NCI-H1105 treated with DMSO at 0.1 percent for 48 hours (cell line): ENCODE measurements at places on chromosomes 6 and 20.

- no peak for DNase-seq
These were observed 211.4 kb downstream of the FUT9 start for GRCh38 chr6:96227135-96227534.

DNA sequence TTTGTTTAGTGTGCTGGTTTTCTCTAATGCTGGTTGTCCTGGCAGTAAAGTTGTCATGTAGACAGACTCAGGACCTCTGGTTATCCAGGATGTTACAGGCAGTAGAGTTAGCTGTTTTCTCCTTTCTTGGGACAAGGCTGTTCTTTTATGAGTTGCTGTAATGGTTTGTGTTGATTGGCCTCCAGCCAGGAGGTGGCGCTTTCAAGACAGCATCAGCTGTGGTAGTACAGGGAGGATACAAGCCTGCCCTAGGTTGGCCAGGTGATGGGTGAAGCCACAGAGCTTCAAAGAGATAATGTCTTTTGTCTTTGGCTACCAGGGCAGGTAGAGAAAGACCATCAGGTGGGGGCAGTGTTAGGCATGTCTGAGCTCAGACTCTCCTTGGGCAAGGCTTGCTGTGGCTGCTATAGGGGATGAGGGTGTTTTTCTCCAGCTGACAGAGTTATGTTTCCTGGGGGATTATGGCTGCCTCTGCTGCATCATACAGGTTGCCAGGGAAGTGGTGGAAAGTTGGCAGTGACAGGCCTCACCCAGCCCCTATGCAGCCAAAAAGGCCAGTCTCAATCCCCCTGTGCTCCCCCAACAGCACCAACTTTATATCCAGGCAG lies 127.2 kb upstream of the TAB2 start:
- DNase-seq: no peak

DNA sequence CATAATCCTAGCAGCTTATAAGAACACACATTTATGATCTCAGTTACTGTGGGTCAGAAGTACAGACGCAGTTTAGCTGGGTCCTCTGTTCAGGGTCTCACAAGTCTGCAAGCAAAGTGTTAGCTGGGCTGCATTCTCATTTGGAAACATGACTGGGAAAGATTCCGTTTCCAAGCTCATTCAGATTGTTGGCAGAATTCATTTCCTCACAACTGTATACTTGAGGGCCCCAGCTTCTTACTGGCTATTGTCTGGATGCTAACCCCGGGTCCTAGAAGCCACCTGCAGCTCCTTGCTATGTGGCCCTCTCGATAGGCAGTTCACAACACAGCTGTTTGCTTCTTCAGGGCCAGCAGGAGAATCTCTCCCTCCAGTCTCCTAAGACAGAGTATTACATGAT lies 13.1 kb downstream of the TCP11 start:
- DNase-seq: no peak

DNA sequence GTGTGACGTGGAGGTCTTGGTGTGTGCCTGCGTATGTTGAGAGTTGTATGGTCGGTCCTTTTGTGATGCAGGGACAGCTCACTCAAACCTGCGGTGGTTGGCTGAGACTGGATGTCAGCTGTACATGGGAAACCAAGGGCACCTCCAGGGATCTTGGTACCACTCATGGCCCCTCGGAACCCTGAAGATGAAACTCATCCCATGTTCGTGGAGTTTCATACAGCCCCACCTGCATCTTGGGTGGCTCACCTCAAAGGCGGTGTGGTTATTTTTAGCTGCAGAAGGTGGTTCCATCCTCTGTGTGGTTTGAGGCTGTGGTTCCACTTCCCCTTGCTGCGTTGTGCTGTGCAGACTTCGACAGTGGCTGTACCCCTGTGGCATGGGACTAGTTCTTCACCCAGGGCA lies 52.6 kb upstream of the SLC22A1 start:
- DNase-seq: no peak

- no peak for DNase-seq
These were observed 305.3 kb downstream of the CLIC5 start for GRCh38 chr6:45710304-45710821.

- DNase-seq: no peak
These were observed 142.2 kb downstream of the MOXD1 start for GRCh38 chr6:132259070-132259469.

- DNase-seq: no peak
These were observed 71.1 kb downstream of the SLC24A3 start for GRCh38 chr20:19283490-19284025.

DNA sequence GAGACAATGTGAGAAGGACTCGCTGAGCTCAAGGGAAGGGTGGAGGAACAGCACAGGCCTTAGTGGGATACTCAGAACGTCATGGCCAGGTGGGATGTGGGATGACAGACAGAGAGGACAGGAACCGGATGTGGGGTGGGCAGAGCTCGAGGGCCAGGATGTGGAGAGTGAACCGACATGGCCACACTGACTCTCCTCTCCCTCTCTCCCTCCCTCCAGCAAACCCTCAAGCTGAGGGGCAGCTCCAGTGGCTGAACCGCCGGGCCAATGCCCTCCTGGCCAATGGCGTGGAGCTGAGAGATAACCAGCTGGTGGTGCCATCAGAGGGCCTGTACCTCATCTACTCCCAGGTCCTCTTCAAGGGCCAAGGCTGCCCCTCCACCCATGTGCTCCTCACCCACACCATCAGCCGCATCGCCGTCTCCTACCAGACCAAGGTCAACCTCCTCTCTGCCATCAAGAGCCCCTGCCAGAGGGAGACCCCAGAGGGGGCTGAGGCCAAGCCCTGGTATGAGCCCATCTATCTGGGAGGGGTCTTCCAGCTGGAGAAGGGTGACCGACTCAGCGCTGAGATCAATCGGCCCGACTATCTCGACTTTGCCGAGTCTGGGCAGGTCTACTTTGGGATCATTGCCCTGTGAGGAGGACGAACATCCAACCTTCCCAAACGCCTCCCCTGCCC lies 1.7 kb downstream of the TNF start:
- DNase-seq: no peak

DNA sequence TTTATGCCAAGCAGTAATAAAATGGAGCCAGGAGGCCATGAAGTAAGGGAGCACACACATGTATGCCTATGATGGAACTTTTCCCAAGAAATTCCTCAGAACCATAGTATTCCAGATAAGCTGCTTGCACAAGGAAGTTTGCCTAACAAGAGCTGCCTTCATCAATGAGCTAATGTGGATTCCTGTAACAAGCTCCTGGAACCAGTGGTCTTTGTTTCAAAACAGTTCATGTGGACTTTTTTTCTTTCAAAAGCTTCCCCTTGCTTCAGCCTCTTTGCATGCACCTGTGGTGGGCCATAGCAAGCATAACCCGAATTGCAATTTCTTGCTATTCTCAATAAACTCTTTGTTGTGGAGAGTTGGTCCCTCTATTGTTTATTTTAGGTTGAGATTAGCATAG lies 359.6 kb downstream of the UTRN start:
- no peak for DNase-seq

DNA sequence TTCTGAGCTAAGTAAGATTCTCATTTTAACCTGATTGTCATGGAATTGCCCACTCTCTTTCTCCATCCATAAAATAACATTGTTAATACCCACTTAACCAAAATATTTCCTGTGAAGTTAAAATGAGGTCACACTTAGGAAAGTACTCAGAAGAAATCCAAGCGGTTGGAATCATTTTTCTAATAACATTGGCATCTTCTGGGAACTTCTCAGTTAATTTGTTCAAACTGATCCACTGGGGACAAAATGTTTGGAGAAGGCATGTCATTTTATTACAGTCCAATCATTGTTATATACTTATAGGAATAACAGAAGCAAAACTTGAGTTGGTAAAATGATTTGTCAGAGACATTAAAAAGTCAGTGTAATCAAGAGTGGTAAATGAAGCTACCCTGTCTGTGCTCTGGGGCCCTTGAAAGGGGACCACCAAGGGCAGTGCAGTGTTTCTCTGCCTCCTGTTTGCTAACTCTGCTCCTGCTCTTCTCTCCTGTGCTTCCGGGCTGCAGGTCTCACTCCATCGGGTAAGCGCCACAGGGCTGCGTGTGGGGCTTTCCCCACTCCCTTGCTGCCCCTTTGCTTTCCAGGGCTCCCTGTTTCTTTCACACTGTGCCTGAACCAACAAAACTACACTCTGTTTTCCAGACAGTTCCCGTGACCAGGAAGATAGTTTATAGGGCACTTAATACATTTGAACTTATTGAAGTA lies 50.1 kb downstream of the HDDC2 start:
- DNase-seq: no peak

DNA sequence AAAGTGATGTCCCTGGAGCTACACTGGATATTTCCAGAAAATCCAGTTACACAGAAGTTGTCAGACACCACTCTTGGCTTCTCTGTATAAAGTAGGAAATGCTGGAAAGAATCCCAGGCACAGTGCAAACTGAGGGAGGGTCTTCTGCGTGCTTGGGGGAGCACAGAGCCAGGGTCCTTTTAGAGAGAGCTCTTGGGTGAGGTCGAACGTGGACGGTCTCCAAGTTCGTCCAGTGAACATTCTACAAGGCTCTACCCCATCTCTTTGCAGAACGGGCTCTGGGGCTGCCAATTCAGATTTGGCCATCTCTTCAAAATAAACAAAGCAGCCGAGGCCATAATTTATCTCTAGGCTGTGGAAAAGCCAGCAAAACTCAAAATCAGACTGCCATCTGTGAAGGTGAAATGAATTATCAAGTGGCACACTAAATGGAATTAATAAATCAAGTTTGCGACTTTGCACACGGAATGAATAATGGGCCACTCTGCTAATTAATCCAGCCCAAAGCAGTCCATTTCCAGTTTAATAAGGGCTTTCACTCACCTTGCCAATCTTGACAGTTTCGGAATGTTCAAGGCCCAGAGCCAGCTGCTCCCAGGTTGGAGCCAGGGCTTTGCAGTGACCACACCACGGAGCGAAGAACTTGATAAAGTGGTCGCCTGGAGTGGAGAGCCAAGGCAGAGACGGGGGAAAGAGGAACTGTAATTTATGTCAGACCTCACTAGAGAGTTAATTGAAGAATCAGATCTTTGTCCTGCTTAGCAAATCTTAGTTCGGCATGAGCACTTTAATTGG lies 19.3 kb downstream of the TXNDC5 start:
- no peak for DNase-seq

- DNase-seq: no peak
These were observed 34.6 kb downstream of the CYP24A1 start for GRCh38 chr20:54139188-54139587.

- DNase-seq: no peak
These were observed 332.4 kb downstream of the HACE1 start for GRCh38 chr6:104527311-104527710.

DNA sequence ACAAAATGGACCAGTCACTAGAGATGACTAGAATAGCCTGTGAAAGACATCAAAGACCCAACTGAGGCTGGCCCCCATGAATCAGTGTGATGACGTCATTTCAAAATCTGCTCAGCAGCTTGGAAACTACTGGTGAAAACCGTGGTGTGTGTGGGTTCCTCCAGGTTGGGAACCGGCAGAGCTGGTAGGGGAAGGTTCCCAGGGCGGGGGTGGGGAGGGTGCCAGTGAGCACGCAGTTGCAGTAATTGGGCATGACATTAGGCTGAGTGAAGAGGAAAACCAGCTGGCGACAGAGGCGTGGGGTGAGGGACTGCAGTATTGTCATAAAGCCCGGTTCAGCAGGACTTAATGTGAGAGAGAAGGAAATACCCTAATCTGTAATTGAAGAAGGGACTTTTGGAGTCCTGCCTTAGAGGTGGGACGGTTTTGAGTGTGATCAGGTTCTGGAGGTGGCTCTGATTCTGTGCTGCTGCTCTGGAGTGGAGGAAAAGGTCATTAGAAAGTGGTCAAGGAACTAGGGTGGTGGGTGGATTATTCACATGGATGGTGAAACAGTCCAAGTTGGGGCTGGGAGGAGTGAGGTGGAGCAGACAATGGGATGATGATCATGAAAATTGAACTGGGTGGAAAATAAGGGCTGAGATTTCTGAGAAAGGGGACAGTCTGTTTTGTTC lies 52.0 kb upstream of the MTHFD1L start:
- DNase-seq: no peak

GRCh38 chr6:134094441-134094840 lies 42.0 kb upstream of the SLC2A12 start:
- no peak for DNase-seq

DNA sequence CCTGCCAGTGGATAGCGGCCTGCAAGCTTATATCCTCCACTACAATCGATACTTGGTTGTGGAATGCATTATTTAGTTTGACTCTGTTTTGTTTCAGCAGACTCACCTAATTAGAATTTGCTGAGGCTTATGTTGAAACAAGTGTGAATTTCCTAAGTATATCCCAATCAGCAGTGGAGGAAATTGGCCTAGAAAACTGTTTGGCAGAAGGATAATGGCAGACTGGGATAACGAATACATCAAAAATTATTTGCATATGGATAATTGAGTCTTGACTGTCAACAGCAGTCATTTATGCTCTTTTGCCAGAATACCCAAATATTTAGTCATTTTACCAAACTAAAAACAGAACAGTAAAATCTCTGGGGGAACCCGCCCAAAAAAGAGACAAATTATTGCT lies 261.0 kb downstream of the DOK5 start:
- no peak for DNase-seq

DNA sequence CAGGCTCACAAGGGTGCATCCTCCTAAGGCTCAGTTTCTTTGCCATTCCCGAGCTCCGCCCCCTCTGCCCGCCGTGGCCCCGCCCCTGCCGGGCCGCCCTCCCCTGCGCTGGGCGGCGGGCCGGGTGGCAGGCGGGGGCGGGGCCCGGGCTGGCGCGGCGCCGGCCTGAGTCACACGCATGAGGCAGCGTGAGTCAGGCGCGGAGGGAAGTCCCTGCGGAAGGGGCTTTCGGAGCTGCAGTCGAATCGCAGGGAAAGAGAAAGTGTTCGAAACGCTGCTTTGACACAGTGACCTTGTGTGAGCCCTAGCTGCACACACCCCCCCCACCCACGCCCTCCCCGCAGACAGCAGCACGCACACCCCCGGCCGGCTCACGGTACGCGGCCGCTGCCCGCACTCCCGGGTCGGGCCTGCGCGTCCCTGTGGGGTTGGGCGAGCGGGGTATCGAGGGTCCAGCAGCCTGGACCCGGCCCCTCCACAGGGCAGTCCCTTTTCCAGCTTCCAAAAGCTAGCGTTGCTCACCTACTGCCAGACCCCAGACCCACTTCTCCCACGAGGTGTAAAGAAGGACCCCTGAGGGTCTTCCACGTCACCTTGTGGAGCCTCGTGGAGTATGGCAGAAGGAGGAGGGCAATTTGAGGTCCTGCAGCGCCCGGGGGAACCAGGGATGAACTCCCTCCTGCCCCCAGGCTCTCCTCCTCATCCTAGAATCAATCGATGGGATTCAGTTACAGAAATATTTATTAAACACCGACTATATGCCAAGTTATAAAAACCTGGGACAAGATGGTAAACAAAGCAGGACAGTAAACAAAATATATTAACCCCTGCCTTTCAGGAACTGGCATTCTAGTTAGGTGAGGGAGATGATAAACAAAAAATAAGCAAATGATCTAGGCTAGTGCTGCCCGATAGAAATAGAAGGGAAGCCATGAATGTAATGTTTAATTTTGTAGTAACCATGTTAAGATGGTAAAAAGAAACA lies 12.4 kb upstream of the HMGA1 start:
- peak; percentile 80 for DNase-seq
